A172 (cell line): ENCODE measurements at places on chromosomes 5 and 9. TPM values are rescaled to one million over a fixed set of nuclear protein-coding genes. Genes with fewer than 3 reads are reported as not detected.

DNA sequence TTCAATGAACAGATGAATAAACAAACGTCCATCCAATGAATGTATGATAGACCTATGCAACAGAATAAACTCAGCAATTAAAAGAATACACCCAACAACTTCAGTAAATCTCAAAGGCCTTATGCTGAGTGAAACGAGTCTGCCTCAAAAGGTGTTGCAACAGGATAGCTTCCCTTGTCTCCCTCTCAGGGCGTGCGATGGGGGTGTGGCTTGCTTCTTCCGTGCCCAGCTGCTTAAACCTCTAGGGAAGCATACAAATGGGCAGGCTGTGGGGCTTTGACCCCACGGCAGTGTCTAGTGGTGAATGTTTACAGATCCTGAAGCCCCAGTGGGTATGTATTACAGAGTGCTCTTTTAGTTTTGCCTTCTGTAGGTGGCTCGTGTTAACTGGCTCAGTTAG lies 87.0 kb upstream of the CCL21 start:
- no peak for DNase-seq

DNA sequence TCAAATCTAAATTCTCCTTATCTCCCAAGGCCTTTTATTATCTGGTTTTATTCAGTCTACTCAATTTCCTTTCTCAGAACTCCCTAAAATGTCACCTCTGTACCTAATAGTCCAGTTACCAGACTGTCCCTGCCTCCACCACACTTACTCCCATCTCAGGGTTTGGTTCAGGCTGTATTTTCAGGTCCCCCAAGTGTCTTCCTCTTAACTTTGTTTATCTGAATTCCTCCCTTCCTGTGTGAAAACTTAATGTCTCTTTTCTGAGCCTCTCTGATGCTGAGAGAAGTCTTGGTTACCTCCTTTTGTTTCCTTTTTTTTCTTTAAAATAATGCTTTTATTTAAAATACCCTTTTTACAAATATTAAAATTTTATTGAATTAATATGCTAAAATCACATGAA lies 133.4 kb downstream of the PAM start:
- DNase-seq, result no peak

- no peak for DNase-seq
These were observed 131.3 kb upstream of the SLC28A3 start for GRCh38 chr9:84471816-84472215.

GFI1B gene
- 0.19 and 0.47 TPM in 2 replicates for total RNA-seq
